AG09319 (cell line): ENCODE measurements at places on chromosomes 12 and 14.

DNA sequence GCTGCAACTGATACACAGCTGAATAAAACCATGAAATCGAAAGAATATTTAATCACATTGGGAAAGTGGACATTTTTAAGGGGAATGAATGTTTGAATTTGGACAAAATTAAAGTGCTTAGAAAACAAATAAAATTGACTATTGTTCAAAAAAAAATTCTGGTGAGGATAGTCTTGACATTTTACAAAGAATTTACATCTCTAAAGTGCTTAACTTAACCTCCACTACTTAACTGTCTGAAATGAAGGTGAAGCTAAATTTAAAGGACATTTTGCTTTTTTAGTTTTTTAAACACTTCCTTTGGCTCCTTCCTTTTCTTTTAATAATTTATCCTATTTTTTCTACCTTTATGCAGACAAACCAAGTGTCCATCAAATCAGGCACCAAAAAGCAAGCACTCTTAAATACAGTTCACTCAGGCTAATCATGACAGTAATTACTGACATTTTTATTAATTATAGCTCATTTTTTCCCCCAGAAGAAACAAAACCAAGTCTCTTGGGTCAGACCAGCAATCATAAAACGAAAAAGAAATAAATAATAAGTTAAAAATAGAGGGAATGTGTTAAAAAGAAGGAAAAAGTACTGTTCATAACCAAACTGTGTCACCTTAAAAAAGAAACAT is 5.7 kb upstream of the CCND2 start:
- DNase-seq: no peak

GRCh38 chr14:53367644-53368026 is 214.5 kb upstream of the DDHD1 start:
- DNase-seq: peak; percentile 89

GRCh38 chr14:104181761-104182530 is 43.6 kb downstream of the KIF26A start:
- no peak for DNase-seq

GRCh38 chr12:69052613-69053408 is 119.8 kb upstream of the CPM start:
- peak; percentile 60 for DNase-seq

- DNase-seq: no peak
These were observed 65.9 kb downstream of the NOVA1 start for GRCh38 chr14:26531894-26532293.

GRCh38 chr14:49512571-49512970 is 73.6 kb downstream of the RPS29 start:
- no peak for DNase-seq

DNA sequence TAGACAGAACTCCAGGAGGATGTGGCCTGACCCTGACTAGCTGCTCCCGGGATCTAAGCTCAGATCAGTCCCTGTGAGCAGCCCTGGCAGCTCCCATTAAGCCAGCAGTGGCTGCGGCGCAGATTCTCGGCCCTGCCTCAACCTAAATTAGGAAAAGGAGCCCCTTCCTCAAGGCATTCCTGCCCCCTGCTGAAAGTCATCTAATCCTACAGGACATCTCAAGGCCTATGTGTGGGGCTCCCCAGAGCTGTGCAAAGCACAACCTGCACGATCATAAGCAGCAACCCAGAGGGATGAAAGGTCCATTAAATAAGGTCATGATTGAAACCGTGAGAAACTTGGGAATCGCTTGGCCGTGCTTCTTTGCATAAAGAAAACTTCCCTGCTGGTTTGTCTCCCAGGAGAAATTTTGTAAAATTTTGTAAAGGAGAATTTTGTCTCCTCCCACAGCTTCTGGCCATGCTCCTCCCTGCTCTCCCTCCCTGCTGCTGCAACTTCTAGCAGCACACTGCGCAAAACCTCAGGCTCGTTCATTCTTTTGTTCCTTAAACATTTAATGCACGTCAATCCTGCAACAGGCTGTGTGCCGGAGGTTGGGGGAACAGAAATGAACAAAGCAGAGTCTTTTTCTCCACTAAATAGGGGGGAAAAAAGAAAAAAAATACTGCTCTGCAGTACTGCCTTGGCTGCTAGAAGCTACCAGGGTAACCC is 96.6 kb upstream of the SLC35F4 start:
- DNase-seq: no peak

DNA sequence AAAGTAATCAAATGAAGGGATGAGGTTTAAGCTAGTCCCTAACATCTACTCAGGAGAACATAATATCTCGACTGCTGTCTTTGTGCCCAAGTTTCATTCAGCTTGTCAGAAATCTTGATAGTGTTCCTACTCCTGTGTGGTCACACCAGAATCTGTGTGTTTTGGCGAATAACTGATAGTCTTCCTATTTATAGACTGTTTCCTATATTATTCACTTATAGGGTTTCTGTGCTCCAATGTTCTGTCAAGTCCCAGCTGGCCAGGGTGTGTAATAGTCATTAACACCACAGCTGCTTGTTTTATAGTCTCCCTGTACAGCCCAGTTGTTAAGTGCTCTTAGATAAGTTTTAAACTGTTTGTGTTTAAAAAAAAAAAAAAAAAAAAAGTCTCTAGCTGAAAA is 45.9 kb downstream of the GPR135 start:
- no peak for DNase-seq

- DNase-seq: no peak
These were observed 34.3 kb downstream of the KLRD1 start for GRCh38 chr12:10341892-10342509.

- no peak for DNase-seq
These were observed 366.0 kb upstream of the DDHD1 start for GRCh38 chr14:53519137-53519536.

- no peak for DNase-seq
These were observed 86.3 kb upstream of the AMN1 start for GRCh38 chr12:31815096-31815495.

- DNase-seq: peak; percentile 79
These were observed 24.6 kb upstream of the UBC start for GRCh38 chr12:124939079-124939420.

GRCh38 chr14:51871846-51872245 is 11.4 kb downstream of the GNG2 start:
- no peak for DNase-seq

- DNase-seq: no peak
These were observed 48.0 kb downstream of the ARF6 start for GRCh38 chr14:49940808-49941421.

DNA sequence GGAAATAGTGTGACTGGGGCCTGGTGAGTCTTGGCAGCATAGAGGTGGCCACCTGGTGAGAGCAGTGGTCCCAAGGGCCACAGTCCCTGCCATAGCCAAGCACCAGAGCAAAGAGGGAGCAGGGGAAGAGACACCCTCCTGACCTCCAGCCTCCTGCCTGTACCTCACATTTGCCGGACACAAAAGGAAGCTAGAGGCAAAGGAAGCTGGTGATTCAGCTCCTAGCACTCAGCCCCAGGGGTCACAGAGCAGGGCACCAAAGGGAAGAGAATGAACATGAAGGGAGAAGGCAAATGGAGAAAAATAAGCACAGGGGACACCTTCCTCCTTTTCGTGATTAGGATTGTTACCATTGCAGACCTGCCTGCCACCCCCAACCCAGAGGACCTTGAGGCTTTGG is 216.8 kb downstream of the ZFP36L1 start:
- no peak for DNase-seq

GRCh38 chr14:56115334-56115870 is 2.8 kb upstream of the PELI2 start:
- no peak for DNase-seq

DNA sequence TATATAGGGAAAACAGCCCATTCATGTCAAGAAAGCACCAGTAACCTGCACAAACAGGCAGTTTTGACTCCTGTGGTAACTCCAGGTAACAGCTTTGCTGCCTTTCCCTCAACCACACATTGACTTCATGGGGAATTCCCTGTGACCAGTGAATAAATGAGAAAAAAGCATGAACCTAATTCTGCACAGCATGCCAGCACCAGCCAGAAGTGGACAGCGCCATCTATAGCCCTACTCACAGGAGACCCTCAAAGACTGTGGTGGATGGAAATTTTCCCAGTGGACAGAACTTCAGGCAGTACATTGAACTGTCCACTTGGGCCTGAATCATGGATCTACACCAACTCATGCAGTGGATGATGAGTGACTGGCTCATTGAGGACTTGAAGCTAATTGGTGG is 152.1 kb downstream of the SLC8A3 start:
- DNase-seq: no peak

- no peak for DNase-seq
These were observed 3.7 kb upstream of the OR4N2 start for GRCh38 chr14:19799880-19800279.

- no peak for DNase-seq
These were observed 188.8 kb downstream of the TTC7B start for GRCh38 chr14:90627478-90627877.

DNA sequence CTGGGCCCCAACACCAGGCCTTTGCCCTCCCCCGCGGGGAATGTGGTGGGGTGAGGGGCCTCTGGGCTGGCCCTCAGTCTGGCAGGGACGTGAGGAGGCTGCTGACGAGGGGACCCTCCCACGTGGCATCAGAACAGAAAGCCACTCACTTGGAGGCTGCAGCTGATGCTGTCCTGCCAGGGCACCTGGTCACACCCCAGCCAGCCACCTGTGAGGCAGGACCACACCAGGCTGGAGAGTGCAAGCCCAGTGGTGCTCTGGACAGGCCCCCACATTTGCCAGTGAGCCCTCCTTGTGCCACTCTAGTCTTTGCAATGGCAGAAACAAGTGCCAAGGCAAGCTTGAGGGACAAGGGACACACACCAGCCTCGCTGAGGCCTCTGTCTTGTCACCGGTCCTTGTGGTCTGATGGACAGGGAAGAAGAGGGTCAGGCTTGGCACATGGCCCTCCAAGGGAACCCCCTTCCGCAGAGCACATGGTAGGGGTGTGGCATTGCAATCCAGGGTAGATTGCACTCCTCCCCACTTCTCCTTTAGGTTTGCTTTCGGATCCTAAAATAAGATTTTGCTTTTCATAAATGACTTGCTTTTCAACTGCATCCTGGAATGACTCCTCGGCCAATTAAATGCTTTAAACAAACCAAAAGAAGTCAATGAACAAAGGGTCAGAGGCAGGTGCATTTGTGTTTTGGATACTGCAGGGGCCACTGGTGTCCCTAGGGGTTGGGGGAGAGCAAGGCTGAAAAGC is 53.7 kb downstream of the CCDC88C start:
- DNase-seq: no peak

DNA sequence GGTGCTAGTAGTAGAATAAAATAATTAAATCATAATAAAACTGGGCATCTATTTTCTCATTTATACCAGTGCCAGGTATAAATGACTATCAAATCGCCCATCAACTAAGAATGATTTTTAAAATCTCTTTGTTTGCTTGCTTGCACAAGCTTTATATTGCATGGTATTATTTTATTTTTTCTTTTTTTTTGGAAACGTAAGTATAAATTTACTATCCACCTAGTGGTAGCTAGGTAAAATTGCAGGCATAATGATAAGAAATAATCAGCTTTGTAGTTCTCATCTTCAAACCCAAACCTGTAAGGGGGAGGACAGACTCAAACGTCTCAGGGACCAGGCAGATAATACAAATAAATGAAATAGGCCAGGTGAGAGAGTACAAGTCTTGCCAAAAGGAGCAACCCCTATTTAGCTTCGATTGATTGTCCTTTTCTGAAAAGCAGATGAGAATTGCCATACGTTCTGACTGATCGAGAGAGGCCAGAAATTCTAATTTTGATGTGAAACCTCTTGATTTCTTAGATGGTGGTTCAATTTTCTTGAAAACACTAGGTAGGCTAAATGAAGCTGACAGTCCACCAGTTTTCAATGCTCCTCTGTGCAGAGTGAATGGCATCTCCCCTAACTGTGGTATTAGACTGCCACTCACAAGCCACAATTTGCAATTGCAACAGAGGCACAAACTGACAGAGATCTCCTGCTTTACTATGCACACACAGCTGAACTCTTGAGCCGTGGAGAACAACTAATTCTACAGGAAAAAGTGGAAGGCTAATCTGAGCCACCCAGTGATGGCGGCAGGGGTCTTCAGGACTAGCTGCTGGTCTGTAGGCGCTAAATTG is 189.3 kb downstream of the DACT1 start:
- DNase-seq: no peak

DNA sequence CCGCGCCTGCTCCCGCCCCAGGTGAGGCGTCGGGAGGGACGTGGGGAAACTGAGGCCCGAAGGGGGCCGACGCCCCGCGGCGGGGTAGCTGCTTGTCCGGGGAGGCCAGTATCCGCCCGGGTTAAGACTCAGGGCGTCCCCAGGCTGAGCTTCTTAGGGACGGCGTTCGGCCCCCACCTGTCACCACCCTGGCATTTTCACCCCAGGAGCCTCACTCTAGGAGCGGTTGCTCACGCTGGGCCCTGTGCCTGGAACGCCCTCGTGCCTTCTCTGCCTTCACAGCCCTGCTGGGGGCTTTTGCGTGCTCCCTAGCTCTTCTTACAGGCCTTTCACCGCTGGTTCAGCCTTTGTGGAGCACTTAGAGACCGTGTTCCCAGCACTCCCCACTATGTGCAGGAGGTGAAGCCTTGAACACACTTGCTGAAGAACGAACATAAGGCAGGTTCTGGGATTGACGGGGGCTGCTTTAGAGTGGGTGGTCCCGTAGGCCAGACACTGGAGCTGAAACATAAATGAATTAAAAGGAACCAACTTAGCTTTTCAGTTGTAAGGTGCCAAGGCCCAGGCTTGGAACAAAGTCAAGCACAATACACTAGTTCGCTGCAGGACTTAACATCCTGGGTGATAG is 601 bp downstream of the ZNF839 start:
- DNase-seq: no peak

- DNase-seq: peak; percentile 67
These were observed 20.6 kb upstream of the PYGL start for GRCh38 chr14:50964683-50965390.

DNA sequence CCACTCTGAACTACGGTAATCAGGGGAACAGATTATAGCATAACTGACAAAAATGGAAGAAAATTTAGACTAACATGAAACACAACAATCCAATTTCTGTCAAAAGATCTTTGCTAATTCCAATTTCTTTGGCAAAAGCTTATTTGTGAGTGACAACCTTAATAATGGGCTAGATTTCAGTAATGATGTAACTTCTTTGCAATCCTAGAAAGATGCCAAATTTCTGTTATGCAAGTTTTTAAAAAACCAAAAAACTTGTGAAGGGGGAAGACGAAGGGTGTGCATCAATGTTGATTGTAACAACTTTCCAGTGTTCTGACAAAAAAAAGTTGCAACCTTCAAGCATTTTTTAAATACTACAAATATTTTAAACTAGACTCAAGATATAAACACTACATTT is 59.9 kb downstream of the DICER1 start:
- no peak for DNase-seq

GRCh38 chr12:104964167-104964855 is 6.2 kb upstream of the SLC41A2 start:
- DNase-seq: no peak

- no peak for DNase-seq
These were observed 62.5 kb downstream of the MDM2 start for GRCh38 chr12:68870443-68870842.

DNA sequence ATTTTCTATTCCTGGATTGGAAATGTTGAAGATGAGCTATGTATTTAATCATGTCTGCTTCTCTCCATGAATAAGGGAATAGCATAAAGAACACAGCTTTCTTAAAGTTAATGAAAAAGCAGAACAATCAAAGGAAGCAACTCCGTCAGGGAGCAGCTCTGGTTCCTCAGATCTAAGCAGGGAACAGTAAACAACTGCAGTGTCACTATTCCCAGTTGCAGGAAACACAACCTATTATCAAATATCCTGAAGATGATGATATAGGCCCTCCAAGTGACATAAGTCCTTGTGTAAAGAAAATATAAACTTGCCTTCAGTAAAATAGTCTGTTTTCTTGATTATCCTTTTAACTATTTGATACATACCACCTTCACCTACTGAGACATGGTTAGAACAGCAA is 228.1 kb downstream of the KCNC2 start:
- DNase-seq: no peak
